Calu3 (cell line): ENCODE measurements at places on chromosomes 3 and 15.
A peak's percentile ranks its signal among the peaks of the same experiment; 100 is the strongest.

DNA sequence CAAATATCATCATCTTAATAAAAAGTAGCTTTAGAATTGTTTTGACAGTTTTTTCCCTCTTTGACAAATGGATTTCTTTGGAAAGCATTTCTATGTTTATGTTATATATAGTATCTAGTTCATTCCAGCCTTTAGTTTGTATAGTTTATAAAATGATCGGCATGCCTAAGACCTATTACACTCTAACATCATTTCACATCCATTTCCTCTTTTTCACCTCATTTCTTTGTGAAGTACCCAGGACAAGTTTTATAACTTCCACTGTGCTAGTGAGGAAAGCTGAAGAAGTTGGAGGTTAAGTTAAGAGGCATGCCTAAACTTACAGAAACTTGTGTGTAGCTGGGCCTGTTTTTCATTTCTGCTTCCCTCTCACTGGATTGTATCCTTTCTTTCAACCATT lies 178.4 kb downstream of the TP63 start:
- H3K4me3 ChIP-seq = no peak overlapping the region
- H3K4me1 ChIP-seq = peaks cover 8% of the 10 kb centered on the region
- no peaks in the 10 kb centered on the region for H3K27me3 ChIP-seq
- H3K27ac ChIP-seq = no peak overlapping the region
- no peaks in the 10 kb centered on the region for H3K36me3 ChIP-seq
- no peak for DNase-seq

DNA sequence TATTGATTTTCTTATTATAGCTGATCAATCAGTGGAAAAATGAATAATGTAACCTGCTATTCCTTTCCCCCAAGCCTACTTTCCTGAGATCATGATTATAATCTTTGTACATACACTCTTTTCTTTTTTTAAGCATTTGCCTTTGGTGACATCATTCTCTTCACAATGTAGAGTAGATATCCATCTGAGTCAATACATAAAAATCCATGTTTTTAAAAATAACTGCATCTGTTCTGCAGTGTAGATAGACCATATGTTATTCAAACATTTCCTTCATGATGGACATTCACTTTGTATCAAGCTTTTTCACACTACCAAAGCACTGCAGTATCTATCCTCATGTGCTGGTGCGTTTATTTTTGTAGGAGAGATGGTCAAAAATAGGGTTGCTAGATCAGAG lies 211.1 kb downstream of the PTPRG start:
- no peak for DNase-seq
- H3K4me3 ChIP-seq = no peak overlapping the region
- no peak overlapping the region for H3K27ac ChIP-seq
- H3K36me3 ChIP-seq = no peaks in the 10 kb centered on the region

DNA sequence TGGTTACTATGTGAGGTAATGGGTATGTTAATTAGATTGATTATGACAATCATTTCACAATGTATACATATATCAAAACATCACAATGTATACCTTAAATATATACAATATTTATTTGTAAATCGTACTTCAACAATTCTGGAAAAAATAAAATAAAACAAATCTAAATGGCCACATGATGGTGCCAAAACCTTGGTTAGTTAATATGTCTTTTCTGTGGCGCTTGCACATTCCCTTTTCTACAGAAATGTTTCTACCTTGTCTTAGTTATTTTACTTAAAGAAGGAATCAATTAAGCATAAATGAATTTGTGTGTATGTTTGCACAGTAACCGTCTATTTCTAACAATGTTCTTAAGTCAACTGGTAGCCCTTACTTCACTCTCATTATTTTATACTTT lies 53.4 kb downstream of the OXSM start:
- no peaks in the 10 kb centered on the region for H3K36me3 ChIP-seq
- no peak for DNase-seq
- no peaks in the 10 kb centered on the region for H3K27me3 ChIP-seq
- no peaks in the 10 kb centered on the region for H3K4me1 ChIP-seq

GRCh38 chr15:80455668-80456442 lies 51.7 kb downstream of the ARNT2 start:
- H3K36me3 ChIP-seq = no peaks in the 10 kb centered on the region
- H3K27me3 ChIP-seq = peaks cover 9% of the 10 kb centered on the region
- DNase-seq = peak; percentile 75
- H3K4me3 ChIP-seq = peak overlapping the region; percentile 24
- H3K27ac ChIP-seq = no peak overlapping the region

GRCh38 chr15:41671656-41672648 lies 11.7 kb downstream of the MGA start:
- H3K27me3 ChIP-seq = no peaks in the 10 kb centered on the region
- no peak overlapping the region for H3K4me3 ChIP-seq
- no peaks in the 10 kb centered on the region for H3K4me1 ChIP-seq
- no peak overlapping the region for H3K27ac ChIP-seq

DNA sequence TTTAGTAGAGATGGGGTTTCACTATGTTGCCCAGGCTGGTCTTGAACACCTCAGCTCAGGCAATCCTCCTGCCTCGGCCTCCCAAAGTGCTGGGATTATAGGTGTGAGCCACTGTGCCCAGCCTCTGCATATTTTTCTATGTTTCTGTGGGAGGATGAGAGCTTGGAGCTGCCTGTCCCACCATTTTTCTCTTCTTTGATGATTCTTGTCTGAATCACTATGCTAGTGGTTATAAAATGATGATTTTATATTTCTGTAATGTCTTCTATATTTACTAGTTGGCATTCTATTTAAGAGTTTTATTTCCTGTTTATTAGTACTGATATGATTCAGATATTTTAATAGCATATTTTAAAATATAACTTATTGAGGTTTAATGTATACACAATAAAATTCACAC lies 69.7 kb downstream of the CHCHD6 start:
- no peak overlapping the region for H3K27ac ChIP-seq
- H3K4me3 ChIP-seq = no peak overlapping the region
- no peaks in the 10 kb centered on the region for H3K27me3 ChIP-seq
- DNase-seq = no peak
- H3K4me1 ChIP-seq = no peaks in the 10 kb centered on the region

DNA sequence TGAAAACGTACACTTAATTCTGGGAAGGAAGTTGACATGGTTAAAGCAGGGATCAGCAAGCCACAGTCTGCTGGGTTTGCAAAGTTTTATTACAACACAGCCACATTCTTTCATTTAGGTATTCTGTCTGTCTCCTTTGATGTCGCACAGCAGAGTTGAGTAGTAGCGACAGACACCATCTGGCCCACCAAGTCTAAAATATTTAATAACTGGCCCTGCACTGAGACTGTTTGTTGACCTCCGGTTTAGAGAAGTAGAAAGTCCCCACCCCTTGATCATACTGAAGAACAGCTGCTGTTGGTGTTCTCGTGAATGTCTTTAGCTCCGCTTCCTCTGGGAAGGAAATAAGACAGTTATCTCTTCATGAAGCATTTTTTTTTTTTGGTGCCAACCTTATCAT lies 66.2 kb downstream of the MCTP2 start:
- no peaks in the 10 kb centered on the region for H3K27me3 ChIP-seq
- H3K36me3 ChIP-seq = no peaks in the 10 kb centered on the region
- no peak for DNase-seq

DNA sequence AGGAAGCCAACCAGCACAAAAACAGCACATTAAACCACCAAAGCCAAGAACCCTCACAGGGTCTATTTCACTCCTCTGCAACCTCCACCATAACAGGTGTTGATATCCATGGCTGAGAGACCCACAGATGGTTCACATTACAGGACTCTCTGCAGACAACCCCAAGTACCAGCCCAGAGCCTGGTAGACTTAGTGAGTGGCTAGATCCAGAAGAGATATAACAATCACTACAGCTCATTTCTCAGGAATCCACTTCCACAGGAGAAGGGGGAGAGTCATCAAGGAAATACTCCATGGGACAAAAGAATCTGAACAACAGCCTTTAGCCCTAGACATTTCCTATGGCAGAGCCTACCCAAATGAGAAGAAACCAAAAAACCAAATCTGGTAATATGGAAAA lies 168.1 kb upstream of the CD96 start:
- H3K27me3 ChIP-seq = no peaks in the 10 kb centered on the region
- H3K36me3 ChIP-seq = no peaks in the 10 kb centered on the region
- H3K4me1 ChIP-seq = peaks cover 10% of the 10 kb centered on the region
- no peak overlapping the region for H3K4me3 ChIP-seq

DNA sequence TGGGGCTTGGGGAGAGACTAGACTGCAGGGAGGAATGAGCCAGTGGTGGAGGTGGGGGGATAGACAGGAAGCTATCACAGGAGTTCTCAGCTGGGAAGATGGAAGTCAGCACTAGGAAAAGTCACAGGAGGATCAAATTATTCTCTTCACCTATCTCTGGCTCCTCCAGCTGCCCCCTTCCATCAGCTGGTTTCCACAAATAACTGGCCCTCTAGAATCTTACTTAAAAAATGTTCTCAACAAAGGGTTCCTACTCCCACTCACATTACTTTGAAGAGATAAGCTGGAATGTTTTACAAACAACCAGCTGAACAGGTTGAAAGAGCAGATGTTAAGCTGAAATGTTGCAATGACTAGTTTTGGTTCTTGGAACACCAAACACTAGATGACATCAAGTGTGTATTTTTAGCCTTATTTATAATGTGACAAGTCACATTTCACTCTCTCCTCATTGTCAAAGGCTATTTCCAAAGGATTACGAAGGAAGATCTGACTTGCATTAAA lies 102.7 kb upstream of the AADACL2 start:
- no peaks in the 10 kb centered on the region for H3K27me3 ChIP-seq
- DNase-seq = no peak
- no peaks in the 10 kb centered on the region for H3K36me3 ChIP-seq
- H3K27ac ChIP-seq = no peak overlapping the region
- no peak overlapping the region for H3K4me3 ChIP-seq

GRCh38 chr3:138200424-138200823 lies 13.3 kb downstream of the ARMC8 start:
- H3K4me3 ChIP-seq = no peak overlapping the region
- no peaks in the 10 kb centered on the region for H3K36me3 ChIP-seq
- no peak overlapping the region for H3K27ac ChIP-seq
- no peaks in the 10 kb centered on the region for H3K27me3 ChIP-seq
- peaks cover 25% of the 10 kb centered on the region for H3K4me1 ChIP-seq
- no peak for DNase-seq

GRCh38 chr3:106206146-106206545 lies 337.3 kb upstream of the CBLB start:
- DNase-seq = no peak
- H3K4me3 ChIP-seq = no peak overlapping the region
- H3K27ac ChIP-seq = no peak overlapping the region

DNA sequence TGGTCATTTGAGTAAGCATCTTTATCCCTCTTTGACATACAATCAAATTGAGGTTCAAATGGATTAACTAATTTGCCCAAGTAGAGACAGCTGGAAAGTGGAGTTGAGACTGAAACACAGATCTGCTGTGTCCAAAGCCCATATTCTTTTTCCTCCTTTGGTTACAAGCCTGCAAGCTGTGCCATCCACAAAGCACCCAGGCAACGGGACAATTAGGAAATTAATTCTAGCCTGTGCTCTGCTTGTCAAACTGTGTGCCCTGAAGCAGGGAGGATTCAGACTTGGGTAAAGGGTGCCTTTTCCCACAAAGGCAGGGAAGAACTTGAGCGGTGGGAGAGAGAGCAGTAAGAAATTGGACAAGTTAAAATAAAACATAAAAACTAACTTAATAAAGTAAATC lies 127.9 kb downstream of the DTWD1 start:
- no peak for DNase-seq
- H3K27me3 ChIP-seq = no peaks in the 10 kb centered on the region
- no peaks in the 10 kb centered on the region for H3K36me3 ChIP-seq
- no peak overlapping the region for H3K27ac ChIP-seq

DNA sequence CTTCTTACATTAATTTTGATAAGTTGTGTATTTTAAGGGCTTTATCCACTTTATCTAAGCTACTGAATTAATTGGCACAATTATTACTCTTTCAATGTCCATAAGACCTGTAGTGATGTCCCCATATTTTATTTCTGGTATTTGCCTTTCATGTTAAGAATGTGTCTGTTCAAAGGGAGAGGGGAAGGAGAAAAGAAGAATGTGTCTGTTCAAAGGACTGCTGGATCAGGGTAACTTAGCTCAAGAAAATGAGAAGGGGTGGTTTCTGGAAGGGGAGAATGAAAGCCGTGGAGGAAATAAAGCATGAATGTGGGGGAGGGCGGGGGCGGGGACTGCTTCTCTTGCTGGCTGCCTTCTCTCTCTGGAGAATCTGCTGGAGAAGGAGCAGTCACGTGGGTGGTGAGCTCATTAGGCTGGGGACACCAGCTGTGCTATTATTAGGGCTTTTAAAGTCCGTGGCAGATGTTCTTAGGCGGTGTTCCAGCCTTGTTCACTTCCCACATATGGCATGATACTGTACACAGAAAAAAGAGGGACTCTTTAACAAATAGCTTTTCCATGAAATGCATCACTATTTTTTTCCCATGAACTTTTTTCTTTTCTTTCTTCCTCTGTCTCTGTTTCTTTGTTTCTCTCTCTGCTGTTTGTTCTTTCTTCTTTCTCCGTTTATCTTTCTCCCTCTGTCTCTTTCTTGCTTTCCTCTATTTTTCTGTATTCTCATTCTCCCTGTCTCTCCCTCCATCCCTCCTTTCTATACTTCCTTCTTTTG lies 63.7 kb upstream of the ULK4 start:
- peak overlapping the region; percentile 72 for H3K27ac ChIP-seq
- H3K4me1 ChIP-seq = peaks cover 42% of the 10 kb centered on the region
- peak; percentile 72 for DNase-seq
- no peaks in the 10 kb centered on the region for H3K27me3 ChIP-seq
- H3K36me3 ChIP-seq = no peaks in the 10 kb centered on the region
- peak overlapping the region; percentile 63 for H3K4me3 ChIP-seq

- no peak for DNase-seq
- peaks cover 23% of the 10 kb centered on the region for H3K27me3 ChIP-seq
- H3K4me3 ChIP-seq = no peak overlapping the region
- no peak overlapping the region for H3K27ac ChIP-seq
Measured at GRCh38 chr15:79675982-79676381, 220.8 kb downstream of the MTHFS start.

GRCh38 chr15:48414015-48414414 lies 82.8 kb downstream of the DUT start:
- no peaks in the 10 kb centered on the region for H3K4me1 ChIP-seq
- no peaks in the 10 kb centered on the region for H3K27me3 ChIP-seq
- no peak overlapping the region for H3K27ac ChIP-seq
- DNase-seq = no peak
- H3K36me3 ChIP-seq = no peaks in the 10 kb centered on the region

GRCh38 chr15:81680829-81681228 lies 306.8 kb upstream of the TMC3 start:
- no peaks in the 10 kb centered on the region for H3K36me3 ChIP-seq
- no peaks in the 10 kb centered on the region for H3K27me3 ChIP-seq
- no peak overlapping the region for H3K27ac ChIP-seq

- H3K36me3 ChIP-seq = peaks cover 4% of the 10 kb centered on the region
- no peaks in the 10 kb centered on the region for H3K27me3 ChIP-seq
- H3K4me3 ChIP-seq = no peak overlapping the region
- H3K4me1 ChIP-seq = no peaks in the 10 kb centered on the region
Measured at GRCh38 chr3:111884411-111885018, 25.4 kb downstream of the PHLDB2 start.

DNA sequence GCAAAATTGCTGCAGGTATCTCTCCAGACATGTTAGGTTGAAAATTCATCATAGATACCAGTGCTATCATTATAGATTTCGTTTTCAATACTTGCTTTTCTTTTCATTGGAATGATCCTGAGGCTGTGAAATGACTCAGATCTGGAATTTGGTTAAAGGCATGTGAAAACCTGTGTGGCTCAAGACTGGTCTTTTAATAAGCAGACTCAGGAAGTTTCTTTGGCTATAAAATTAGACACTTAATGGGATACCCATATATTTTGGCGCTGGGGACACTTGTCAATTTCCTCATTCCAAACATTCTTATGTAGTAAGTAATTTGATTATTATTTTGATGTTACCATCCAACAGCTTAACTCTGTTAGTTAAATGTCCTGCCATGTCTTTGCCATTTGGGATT lies 1041.1 kb upstream of the GBE1 start:
- no peaks in the 10 kb centered on the region for H3K4me1 ChIP-seq
- H3K4me3 ChIP-seq = no peak overlapping the region
- H3K36me3 ChIP-seq = no peaks in the 10 kb centered on the region
- no peak for DNase-seq
- H3K27ac ChIP-seq = no peak overlapping the region
